CD4-positive, alpha-beta T cell treated with Interleukin-10 for 1 hour (primary cell): ENCODE measurements at places on chromosomes 5 and 9.

DNA sequence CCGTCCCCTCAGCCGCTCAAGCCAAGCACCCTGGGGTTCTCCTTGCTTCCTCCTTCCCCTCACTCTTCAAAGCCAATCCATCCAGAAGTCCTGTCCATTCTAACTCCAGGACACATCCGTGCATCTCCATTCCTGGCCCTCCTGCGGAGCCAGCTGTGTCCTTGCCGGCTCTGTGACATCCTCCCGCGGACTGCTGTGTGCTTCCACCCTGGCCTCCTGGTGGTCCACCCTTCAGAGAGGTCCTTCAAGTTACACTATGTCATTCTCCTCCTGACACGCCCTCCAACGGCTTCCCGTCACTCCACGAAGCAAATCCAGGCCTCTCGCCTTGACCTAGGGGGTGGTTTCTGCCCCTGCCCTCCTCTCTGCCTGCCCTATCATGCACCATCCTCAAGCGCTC, 13.0 kb upstream of the SCGB3A1 start:
- no peak for DNase-seq

DNA sequence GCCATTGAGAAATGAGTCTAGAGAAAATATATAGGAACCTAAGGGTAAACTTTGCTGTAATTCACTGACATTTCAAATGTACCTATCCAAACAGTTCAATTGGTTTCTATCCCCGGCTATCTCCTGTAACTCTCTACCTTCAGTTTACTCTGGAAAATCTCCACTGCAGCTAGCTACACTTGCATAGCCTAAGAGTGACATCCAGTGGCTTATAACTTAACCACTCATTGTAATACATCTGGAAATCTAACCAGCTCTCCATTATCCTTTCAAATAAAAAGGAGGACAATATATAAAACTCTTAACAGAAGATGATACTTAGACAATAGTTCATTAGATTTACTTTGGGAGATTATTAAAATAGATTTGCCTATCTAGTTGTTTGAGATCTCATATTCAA, 35.3 kb upstream of the SPDL1 start:
- no peak for DNase-seq

- no peak for DNase-seq
Observed at GRCh38 chr5:56507351-56507930, 274.3 kb upstream of the ANKRD55 start.

DNA sequence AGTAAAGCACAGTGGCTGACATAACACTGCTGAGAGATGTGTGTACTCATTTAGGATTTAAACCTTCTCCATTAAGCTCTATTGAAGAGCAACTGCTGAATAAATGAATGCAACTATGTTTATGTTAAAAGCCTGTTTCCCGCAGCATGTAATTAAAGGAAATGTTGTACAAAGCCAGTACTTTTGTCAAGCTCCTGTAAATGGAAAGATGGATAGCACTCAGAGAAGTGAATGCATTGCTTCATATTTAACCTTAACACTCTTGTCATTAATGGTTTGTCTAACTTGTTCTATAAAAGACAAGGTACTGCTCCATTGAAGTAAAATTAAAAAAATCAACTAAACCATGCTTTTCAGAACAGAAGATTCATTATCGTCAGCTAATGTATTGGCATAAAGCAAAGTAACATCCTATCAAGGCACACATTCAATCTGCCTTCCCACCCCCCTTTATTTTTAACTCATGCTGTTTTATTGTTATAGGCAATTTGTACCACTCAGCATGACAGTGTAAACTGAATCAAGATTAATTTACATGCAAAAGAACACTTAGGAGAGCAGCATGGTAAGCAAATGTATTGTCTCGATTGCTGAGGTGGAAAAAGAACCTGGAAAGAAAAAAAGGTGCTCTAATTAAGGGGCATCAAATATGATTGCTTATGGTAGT, 240.9 kb upstream of the TBCA start:
- no peak for DNase-seq

DNA sequence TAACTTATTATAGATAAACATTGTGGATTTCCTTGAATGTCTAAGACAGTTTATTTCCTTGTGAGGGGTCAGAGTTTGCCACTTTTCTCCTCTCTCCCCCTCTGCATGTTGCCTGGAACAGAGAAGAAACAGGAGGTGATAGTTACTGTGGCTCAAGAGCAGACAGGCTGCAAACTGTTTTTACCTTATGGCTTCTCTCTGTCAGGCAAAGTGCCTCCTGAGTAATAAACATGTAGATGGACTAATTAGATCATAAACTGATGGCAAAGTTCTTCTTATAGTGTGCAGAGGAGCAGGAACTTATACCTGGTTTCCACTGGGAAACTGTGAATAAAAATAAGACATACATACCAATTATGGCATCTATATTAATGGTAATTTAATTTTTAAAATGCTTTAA, 133.1 kb upstream of the CDH12 start:
- DNase-seq = no peak

GRCh38 chr5:88778736-88779135, 104.2 kb downstream of the MEF2C start:
- no peak for DNase-seq

- DNase-seq = no peak
Observed at GRCh38 chr5:54704333-54704732, 186.8 kb downstream of the SNX18 start.

DNA sequence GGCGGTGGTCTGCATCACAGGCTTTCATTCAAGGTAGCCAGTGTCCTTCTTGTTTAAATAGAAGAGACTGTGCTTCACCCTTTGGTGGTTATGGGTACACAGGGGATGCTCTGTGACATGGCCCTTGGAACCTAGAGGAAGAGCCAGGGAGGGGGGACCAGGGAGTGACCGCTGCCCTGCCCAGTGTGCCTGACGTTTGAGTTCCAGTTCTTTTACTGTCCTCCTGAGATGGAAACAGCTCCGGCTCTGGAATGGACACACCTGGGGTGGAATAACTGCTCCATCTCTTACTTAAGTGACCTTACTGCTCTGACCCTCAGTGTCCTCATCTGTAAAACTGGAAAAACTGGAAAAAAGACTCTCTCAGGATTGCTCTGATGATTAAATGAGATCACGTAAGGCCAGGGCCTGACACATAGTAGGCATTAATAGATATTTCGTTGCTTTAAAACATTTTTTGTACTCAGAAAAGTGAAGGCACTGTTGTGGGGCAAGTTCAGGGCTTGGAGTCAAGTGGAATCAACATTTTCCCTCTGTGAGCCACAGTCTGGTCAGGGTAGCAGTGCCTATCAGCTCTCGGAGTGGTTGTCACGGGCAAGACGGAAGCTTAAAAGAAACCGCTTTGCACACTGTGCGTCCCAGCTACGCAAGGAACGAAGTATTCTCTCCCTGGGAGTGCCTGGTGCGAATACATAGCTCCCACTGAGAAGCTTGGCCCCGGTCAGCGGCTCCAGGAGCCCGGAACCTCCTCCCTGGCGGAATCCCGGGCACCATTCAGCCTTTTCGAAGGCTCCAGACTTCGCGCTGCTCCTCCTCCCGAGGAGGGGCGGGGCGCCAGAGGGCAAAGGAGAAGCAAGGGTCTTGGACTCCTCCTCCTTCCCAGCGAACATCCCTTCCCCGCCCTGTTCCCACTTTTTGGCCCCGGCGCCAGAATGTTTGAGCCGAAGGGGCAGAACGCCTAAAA, 5.8 kb downstream of the POU4F3 start:
- DNase-seq = no peak
